Cortex of kidney (tissue), 1 donor: ENCODE measurements at places on chromosomes 13 and 19.

- DNase-seq: no peak
These were observed 975.5 kb downstream of the OLFM4 start for GRCh38 chr13:54004026-54004699.

- no peak for DNase-seq
These were observed 77.3 kb downstream of the DHRS12 start for GRCh38 chr13:51726446-51727193.

GRCh38 chr19:45676851-45677263 is 8.8 kb downstream of the GIPR start:
- DNase-seq: no peak

- DNase-seq: no peak
These were observed 39.5 kb upstream of the SMAD9 start for GRCh38 chr13:36959456-36960116.

- DNase-seq: no peak
These were observed 40.6 kb upstream of the EEF1AKMT1 start for GRCh38 chr13:20814224-20814910.

- no peak for DNase-seq
These were observed 686 bp downstream of the SETDB2 start for GRCh38 chr13:49444524-49445395.

- DNase-seq: no peak
These were observed 18.7 kb upstream of the SOX21 start for GRCh38 chr13:94731028-94731427.

- no peak for DNase-seq
These were observed 57.5 kb downstream of the ZNF726 start for GRCh38 chr19:23972161-23972560.

DNA sequence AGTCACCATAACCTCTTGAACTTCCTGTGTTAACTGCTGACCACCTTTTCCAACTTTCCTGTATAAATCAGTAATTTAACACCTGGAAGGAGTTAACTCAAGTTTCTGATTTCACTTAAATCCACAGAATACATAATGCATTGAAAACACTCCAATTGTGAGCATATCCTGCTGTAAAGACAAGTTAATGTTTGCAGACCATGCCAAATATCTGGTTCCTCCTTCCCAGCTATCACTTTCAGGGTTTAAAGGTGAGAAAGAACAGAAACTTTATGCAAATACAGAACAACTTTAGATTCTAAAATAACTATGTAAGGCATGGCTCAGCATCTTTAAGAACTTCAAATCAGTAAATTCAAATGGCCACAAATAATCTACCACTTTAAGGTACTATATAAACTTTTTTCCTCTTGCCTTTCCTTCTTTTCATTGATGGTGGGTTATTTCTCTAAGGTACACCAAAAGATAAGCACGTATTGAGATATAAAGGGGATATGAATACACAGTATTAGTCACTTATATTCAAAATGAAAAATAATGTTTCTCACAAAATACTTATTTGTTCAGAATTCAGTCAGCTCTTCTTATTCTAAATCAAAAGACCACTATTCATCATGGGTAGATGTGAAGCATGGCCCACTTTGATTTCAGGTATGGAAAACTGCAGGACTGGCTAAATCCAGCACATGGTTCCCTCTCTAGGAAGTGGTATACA is 6.6 kb upstream of the TPTE2 start:
- no peak for DNase-seq

GRCh38 chr13:47901441-47901840 is 99.6 kb downstream of the SUCLA2 start:
- DNase-seq: no peak

GRCh38 chr19:18501351-18501750 is 20.5 kb downstream of the ELL start:
- no peak for DNase-seq

- no peak for DNase-seq
These were observed 60.3 kb downstream of the IRS2 start for GRCh38 chr13:109725995-109726637.

GRCh38 chr19:33406521-33407139 is 33.1 kb downstream of the CEBPG start:
- DNase-seq: no peak

DNA sequence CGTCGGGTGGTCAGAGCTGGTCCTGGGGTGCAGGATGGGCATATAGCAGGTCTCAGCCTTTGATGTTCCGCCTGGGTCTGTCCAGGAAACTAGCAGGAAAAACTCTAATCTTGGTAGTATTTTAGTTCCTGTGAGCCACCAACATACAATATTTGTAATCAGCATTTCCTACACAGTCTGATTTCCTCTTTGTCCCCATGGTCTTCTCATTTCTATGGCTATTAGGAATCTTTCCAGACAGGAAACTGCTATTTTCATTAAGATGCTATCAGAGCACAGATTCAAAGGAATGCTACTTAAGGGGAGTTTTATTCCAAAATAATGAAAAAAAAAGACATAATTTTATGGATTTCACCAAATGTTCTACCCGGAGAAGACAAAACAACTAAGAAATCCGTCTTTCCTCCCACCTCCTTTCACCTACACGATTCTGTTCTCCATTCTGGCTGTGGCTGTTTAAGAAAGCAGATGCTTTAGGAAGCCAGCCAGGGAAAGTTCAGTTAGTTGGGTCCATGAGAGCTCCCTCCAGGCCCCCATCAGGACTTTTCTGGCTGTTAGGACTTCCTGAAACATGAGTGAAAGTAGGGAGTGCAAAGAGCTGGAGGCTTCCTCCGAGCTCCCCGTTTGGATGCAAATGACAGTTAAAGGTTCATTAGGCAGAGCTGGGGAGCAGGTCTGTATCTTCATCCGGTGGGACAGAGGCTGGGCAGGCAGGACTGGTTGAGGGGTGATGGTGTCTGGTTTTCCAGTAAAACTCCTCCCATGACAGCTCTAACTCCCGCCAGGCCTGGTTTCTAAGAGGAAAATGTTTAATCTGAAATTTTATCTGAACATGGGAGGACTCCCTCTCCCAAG is 36.3 kb downstream of the SHISA2 start:
- no peak for DNase-seq

DNA sequence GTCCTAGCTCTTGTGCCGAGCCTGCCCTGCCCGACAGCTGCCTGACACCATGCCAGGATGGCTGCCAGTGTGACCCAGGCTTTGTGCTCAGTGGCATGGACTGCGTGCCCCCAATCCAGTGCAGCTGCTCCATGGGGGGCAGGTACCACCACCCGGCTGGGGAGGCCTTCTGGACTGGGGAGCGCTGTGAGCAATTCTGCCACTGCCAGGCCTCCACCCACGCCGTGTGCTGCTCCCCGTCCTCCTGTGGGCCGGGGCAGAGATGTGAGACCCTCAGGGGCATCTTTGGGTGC is 9.4 kb upstream of the FXYD3 start:
- no peak for DNase-seq

- no peak for DNase-seq
These were observed 17.6 kb downstream of the UBL3 start for GRCh38 chr13:29832761-29833298.

DNA sequence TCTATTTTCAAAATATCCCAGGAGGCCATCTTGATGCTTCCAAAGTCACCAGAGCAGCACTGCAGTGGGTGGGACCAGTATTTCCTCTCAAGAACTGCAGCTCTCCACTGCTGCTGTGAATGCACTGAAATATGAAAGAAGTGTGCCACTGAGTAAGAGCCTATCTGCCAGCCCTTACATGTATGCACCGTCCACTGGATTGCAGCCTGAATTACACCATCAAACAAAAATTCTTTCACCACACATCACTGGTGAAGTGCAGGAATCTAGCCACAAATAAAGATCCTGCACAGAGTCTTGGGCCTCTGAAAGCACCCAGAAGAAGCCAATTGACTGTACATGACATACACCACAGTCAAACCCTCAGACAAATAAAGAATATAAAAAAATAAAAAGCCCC is 249.0 kb downstream of the LHFPL6 start:
- no peak for DNase-seq

- no peak for DNase-seq
These were observed 11.9 kb upstream of the PRKD2 start for GRCh38 chr19:46728693-46729339.

DNA sequence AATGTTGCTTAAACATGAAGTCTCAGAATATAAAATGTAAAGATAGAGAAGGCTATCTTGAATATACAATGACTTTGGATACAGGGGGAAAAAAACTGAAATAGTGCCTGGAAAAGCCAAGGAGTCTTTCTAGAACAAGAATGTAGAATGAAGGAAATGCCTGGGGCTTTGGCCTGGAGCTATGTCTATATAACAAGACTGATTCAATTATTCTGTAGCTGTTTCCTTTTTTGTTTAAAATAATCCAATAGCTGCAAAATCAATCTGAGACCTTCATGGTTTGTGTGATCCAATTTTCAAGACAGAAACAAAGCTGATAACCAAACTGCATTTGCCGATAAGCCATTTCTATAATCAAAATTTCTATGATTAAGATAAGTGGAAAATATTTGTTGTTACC is 530.9 kb upstream of the NBEA start:
- no peak for DNase-seq

- DNase-seq: no peak
These were observed 72.0 kb upstream of the USP29 start for GRCh38 chr19:57047743-57048142.

DNA sequence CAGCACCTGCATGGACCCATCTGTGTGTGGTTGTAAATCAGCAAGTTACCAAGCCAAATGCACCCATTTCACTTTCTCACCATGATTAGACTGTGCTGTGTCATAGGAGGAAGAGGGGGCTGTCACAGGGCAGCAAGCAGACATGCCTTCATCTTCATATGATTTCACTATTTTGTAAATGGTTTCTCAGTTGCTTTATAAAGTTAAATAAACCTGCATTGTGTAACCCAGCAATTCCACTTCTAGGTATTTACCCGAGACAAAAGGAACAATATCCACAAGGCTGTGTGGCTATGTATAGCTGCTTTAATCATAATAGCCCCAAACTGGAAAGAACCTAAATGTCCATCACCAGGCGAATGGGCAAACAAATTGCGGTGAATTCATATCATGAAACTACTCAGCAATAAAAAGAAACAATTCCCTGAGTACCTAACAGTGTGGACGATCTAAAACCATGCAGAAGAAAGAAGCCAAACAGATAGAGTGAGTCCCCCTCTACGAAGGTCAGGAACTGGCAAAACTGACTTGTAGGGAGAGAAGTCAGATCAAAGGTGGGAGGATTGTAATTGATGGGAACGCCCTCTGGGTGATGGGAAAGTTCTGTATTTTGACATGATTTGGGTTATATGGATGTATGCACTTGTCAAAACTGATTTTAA is 185.4 kb downstream of the COL4A1 start:
- DNase-seq: no peak

- no peak for DNase-seq
These were observed 7.4 kb downstream of the FCGBP start for GRCh38 chr19:39927076-39927475.

- DNase-seq: no peak
These were observed 934 bp downstream of the KXD1 start for GRCh38 chr19:18558604-18559003.

DNA sequence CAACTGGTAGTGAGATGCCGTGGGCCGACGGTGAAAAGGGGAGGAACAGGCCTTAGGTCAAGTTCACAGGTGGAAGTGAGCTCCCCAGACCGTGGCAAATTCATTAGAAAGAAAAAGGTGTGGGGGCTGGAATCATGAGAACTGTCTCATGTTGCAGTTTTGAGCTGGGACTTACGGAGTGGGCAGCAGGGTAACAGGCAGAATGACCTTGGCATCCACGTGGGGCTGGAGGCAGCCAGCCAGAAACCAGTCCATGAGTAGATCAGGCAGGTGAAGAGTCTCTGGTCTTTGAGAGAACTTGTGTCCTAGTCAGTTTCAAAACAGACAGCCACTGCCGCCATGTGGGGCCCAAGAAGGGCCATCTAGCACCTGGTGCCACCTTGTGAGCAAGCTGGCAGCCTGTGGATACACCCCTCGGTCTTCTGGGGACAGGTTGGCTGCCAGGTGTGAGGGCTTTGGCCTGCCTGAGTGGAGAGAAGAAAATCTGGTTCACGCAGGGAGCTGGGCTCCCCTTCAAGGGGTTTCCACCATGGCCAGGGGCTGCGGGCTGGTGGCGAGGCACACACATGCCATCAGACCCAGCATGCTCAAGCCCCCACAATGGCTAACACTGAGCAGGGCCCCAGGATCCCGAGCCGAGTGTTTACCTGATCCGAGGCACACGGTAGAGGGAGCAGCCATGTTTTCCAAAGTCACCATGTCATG is 23.9 kb downstream of the TSSK6 start:
- DNase-seq: no peak

- DNase-seq: no peak
These were observed 53.1 kb upstream of the SERPINE3 start for GRCh38 chr13:51286135-51287002.

GRCh38 chr13:45670189-45670885 is 31.8 kb upstream of the CBY2 start:
- DNase-seq: no peak

DNA sequence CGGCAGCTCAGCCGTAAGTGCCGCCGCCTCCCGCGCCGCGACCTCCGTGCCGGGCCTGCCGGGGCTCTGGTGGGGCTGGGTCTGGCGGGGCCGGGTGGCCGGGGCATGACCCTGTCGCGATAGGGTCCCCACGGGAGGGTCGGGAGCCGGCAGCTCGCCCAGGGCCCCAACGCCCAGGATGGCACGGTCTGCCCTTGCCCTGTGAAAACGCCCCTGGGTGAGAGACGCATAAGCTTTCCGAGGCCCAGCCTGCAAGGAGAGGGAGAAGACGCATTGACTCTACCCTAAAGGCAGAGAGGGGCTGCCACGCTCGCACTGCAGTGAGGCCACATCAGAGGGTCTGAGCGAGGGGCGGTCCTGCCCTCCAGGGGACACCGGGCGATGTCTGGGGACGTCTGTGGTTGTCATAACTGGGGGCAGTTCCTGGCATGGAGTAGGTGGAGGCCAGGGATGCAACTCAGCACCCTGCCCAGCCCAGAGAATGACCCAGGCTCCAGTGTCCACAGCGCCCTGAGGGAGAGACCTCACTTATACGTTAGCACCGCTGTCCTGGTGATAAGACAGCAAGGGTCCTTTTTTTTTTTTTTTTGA is 539 bp downstream of the ZNF554 start:
- no peak for DNase-seq
